CD4-positive, alpha-beta T cell (primary cell): ENCODE measurements at places on chromosomes 4 and X. TPM values are rescaled to one million over a fixed set of nuclear protein-coding genes. Genes with fewer than 3 reads are reported as not detected.

GRCh38 chr4:153916273-153916755 lies 127.4 kb upstream of the SFRP2 start:
- no peak overlapping the region for H3K27ac ChIP-seq
- no peaks in the 10 kb centered on the region for H3K36me3 ChIP-seq
- no peak overlapping the region for H3K4me3 ChIP-seq
- H3K27me3 ChIP-seq, result no peaks in the 10 kb centered on the region
- DNase-seq, result no peak

DNA sequence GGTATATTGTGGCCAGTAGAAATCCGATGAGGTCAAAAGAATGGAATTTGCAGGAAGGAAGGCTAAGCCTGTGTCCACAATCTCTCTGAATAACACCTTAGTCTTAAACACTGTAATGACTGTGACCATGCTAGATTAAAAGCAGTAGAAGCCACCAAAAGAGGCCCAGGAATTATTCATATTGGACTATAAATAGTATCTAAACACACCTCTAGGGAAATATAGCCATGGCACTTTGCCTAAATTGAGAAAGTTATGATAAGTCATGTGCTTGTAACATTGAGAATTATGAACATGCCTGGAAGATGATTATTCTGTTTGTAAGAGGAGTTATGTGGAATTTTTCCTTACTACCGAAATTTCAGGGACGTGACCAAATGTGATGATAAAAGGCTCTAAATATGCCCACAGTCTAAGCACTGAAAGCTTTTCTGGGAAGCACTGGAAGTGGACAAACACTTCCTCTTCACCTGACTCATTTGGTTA lies 298.5 kb downstream of the KCTD8 start:
- H3K4me3 ChIP-seq, result no peak overlapping the region
- H3K27me3 ChIP-seq, result no peaks in the 10 kb centered on the region
- DNase-seq, result no peak
- no peaks in the 10 kb centered on the region for H3K36me3 ChIP-seq

DNA sequence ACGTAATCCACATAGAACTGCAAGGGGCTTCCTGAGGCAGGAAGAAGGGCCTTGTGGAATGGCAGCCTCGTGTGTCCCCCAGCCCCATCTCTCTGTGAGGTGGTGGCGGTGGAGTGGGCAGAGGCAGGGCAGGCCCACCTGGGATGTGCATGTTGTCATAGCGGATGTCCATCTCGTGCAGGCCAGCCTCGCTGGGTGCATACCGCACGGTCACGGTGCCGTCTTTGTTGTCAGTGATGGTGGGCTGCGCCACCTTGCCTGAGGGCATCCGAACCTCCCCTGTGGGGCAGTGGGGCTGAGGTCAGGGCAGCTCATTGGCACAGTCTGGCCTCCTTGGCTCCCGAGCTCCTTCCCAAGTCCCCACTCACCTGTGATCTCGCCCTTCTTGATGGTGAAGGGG lies 20.4 kb downstream of the FLNA start:
- DNase-seq, result no peak
- H3K36me3 ChIP-seq, result peaks cover 100% of the 10 kb centered on the region
- peak overlapping the region; percentile 16 for H3K27ac ChIP-seq

GRCh38 chr4:188092824-188093223 lies 16.6 kb downstream of the TRIML2 start:
- H3K36me3 ChIP-seq, result no peaks in the 10 kb centered on the region
- DNase-seq, result no peak
- H3K27me3 ChIP-seq, result no peaks in the 10 kb centered on the region
- no peak overlapping the region for H3K4me3 ChIP-seq

GRCh38 chr4:69531251-69531650 lies 35.5 kb upstream of the UGT2B4 start:
- no peak overlapping the region for H3K4me3 ChIP-seq
- H3K36me3 ChIP-seq, result no peaks in the 10 kb centered on the region
- no peak for DNase-seq
- no peak overlapping the region for H3K27ac ChIP-seq

DNA sequence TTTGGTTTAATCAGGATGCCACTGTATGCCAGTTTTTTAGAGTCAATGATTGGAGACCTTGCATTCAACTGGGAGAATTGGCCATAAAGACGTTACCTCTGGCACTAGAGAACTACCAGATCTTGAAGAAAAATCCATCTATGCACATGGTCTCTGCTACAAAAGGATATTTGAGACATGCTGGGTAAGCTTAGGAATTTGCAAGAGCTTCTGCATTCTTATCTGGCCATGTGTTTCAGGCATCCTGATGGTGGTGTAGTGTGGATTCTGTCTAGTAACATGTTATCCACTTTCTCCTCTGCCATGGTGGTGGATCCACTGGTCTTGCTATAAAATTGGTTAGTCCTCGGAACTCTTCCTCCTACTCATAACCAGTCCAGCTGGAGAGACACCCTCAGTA lies 185.3 kb upstream of the WDFY3 start:
- H3K36me3 ChIP-seq, result no peaks in the 10 kb centered on the region
- H3K4me1 ChIP-seq, result no peaks in the 10 kb centered on the region
- no peak overlapping the region for H3K4me3 ChIP-seq
- DNase-seq, result no peak

DNA sequence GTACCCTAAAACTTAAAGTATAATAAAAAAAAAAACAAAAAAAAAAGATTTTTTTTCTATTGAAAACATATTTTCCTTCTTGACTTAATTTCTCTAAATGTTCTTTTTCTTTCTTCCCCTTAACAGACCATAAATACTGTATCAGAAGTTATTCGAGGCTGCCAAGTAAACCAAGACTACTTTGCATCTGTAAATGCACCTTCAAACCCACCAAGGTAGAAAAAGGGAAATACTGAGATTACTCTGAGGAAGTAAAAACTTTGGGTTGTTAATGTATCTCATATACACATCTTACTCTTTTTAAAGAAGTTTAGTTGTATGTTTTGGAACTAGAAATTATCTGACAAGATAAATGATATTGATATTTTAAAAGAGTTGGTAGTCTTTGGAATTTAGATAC lies 65.6 kb downstream of the USO1 start:
- peaks cover 30% of the 10 kb centered on the region for H3K36me3 ChIP-seq
- no peak for DNase-seq
- no peak overlapping the region for H3K4me3 ChIP-seq

DNA sequence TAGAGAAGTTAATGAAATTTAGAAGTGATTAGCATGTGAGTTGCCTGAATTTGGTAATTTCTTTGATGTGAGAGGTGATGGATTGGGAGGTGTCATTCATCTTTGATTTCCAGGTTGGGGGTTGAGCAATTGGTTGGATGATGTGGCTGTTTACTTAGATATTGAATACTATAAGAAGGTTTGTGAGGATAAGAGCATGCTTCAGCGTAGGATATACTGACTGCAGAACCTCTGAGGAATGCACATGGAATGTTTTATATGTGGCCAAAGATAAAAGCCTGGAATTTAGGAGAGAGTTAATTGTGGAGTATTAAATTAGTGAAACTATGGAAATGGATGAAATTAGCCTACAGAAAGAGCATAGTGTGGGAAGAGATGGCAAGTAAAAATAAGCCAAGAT lies 165.4 kb upstream of the MAD2L1 start:
- DNase-seq, result no peak
- no peak overlapping the region for H3K4me3 ChIP-seq
- no peaks in the 10 kb centered on the region for H3K36me3 ChIP-seq
- no peaks in the 10 kb centered on the region for H3K27me3 ChIP-seq

DNA sequence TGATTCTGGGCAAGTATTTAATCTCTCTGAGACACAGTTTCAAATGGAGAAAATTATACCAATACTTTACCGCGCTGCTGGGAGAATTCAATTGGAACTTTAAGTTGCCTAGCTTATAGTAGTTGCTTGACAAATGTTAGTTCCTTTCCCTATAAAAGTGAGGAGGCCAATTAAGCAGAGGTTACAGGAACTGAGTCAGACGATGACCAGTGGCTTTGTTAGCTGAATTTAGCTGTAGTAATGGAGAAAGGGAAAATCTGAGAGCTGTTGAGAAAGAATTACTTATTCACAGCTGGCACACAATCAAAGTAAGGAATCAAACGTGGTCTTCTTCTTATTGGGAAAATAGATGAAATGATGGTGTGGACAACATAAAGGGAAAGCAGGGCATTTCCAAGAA lies 29.6 kb downstream of the SMARCA1 start:
- H3K27ac ChIP-seq, result no peak overlapping the region
- DNase-seq, result no peak
- no peak overlapping the region for H3K4me3 ChIP-seq
- H3K4me1 ChIP-seq, result no peaks in the 10 kb centered on the region

- H3K36me3 ChIP-seq, result peaks cover 7% of the 10 kb centered on the region
- no peak overlapping the region for H3K4me3 ChIP-seq
- H3K4me1 ChIP-seq, result no peaks in the 10 kb centered on the region
- H3K27ac ChIP-seq, result no peak overlapping the region
These were observed 27.7 kb downstream of the WFS1 start for GRCh38 chr4:6297266-6297815.

DNA sequence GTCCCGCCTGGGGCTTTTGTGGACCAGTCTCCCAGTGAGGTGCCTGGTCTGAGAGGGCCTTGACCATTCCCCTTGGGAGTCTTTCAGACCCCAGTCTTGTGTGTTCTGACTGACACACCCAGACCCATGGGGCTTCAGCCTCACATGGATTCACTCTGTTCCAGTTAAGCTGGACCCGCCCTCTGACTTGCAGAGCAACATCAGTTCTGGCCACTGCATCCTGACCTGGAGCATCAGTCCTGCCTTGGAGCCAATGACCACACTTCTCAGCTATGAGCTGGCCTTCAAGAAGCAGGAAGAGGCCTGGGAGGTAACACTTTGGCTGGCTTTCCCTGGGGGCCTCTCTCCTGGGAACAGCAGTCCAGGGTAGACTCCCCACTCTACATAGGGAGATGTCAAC lies 6.8 kb downstream of the IL9R start:
- H3K27me3 ChIP-seq, result no peaks in the 10 kb centered on the region
- no peak overlapping the region for H3K27ac ChIP-seq
- H3K4me3 ChIP-seq, result no peak overlapping the region
- H3K36me3 ChIP-seq, result no peaks in the 10 kb centered on the region

- H3K4me1 ChIP-seq, result no peaks in the 10 kb centered on the region
- no peak overlapping the region for H3K4me3 ChIP-seq
- H3K36me3 ChIP-seq, result no peaks in the 10 kb centered on the region
- DNase-seq, result no peak
- H3K27me3 ChIP-seq, result no peaks in the 10 kb centered on the region
These were observed 132.3 kb downstream of the PDLIM5 start for GRCh38 chr4:94583914-94584641.

DNA sequence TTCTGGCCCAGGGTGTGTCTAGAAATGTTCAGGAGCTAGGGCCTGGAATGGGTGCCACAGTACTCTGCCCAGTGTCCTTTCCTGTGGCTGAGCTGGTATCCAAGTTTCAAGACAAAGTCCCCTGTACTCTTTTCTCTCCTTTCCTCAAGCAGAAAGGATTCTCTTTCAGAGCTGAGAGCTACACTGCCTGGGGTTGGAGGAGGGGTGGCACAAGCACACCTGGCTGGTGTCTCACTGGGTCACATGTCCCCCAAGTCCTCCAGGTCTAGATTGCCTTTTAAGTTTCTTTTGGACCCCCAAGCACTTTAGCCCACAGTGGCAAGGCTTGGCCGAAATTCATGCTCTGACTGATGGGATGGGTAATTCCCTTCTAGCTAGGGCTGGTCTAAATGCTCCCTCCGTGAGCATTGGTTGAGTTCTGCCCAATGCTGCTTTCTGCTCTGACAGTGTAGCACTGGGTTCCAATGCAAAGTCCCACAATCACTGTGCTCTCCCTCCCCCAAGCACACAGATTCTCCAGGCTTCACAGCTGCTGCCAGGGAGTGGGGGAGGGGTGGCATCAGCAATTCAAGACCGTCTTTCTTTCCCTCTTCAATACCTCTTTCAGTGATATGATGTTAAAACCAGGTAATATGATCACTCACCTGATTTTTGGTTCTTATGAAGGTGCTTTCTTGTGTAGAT lies 47.8 kb downstream of the BEX3 start:
- no peaks in the 10 kb centered on the region for H3K4me1 ChIP-seq
- no peaks in the 10 kb centered on the region for H3K36me3 ChIP-seq
- H3K4me3 ChIP-seq, result no peak overlapping the region

DNA sequence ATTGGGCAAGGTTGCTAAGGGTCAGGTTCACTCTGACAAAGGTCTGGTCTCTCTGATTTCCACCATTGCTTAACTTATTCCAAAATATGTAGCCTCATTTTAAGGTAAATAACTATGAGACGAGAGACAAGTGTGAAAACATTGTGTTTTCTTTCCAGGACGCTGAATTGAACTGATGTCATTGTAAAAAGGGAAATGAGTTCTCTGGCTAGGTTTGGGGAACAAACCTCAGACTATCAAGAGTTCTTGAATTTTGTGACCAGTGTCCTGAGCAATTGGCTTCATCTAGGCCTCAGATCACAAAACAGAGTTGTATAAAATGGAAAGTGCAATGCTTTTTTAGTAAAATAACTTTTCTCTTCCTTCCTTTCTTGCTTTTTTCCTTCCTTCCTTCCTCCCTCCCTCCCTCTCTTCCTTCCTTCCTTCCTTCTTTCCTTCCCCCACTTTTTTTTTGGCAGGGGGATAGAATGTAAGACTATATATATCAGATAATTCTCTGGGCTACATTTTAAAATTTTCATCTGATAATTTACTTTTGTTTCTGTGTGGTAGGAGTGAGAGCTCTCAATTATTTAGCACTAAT lies 30.8 kb upstream of the CXCL8 start:
- H3K27ac ChIP-seq, result no peak overlapping the region
- H3K36me3 ChIP-seq, result no peaks in the 10 kb centered on the region
- no peak for DNase-seq
- H3K4me3 ChIP-seq, result no peak overlapping the region
- H3K27me3 ChIP-seq, result no peaks in the 10 kb centered on the region

- H3K27ac ChIP-seq, result no peak overlapping the region
- no peaks in the 10 kb centered on the region for H3K36me3 ChIP-seq
- DNase-seq, result peak; percentile 73
- H3K4me3 ChIP-seq, result no peak overlapping the region
These were observed 9.5 kb downstream of the RBPJ start for GRCh38 chr4:26330186-26330787.

DNA sequence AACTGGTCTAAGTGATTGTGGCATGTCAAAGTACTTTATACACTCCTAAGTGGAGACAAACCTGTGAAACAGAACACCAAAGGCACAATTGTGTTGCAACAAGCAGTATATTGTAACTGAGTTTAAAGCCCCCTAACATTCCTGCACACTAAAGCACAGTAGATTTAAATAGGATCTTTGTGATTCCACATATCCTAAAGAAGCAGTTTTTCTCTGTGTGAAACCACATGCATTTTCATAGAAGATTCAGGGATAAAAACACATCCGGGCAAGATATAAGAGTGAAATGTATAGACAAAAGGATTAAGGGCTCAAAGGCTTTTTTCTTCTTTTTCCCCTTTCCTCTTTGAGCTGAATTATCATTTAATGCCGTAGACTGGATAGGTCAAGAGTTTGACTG lies 82.2 kb downstream of the ANK2 start:
- H3K27ac ChIP-seq, result no peak overlapping the region
- no peaks in the 10 kb centered on the region for H3K4me1 ChIP-seq
- H3K36me3 ChIP-seq, result no peaks in the 10 kb centered on the region
- DNase-seq, result no peak

- no peaks in the 10 kb centered on the region for H3K4me1 ChIP-seq
- H3K27me3 ChIP-seq, result no peaks in the 10 kb centered on the region
- no peak for DNase-seq
- H3K27ac ChIP-seq, result no peak overlapping the region
These were observed 168.1 kb downstream of the HS6ST2 start for GRCh38 chrX:132790329-132790728.

SMARCA1 gene
- 0.85 TPM for total RNA-seq

COX7B2 gene
- total RNA-seq, result not detected

EBP gene
- 41.1 TPM for total RNA-seq

PRKG2 gene
- total RNA-seq, result 0.27 TPM

OPN1LW gene
- not detected for total RNA-seq

ENOPH1 gene
- 17.9 TPM for total RNA-seq

TRIM2 gene
- total RNA-seq, result 1.9 TPM

LRIT3 gene
- 0.14 TPM for total RNA-seq

CDX4 gene
- not detected for total RNA-seq
